ENCODE measurements at places on chromosomes 5 and 9.
A peak's percentile ranks its signal among the peaks of the same experiment; 100 is the strongest.

DNA sequence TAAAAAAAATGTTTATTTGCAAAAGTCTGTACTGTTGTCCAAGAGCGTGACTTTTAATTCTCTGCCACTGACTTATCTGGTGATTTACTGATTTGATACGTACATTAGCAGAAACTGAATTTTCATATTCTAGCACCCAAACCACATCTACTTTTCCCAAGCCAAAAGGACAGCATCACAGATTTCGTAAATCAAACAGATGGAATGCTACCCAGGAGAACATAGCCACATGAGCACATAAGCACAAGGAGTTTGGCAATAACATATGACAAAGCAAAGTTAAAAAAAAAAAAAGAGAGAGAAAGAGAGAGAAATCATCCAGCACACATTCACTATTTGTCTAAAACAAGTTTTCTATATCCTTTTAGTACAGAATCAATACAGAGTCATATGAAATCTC, 83.7 kb downstream of the HINT1 start:
- no peak for DNase-seq

- DNase-seq: peak; percentile 92
These were observed 23.6 kb upstream of the FIBCD1 start for GRCh38 chr9:130962418-130963316.

GRCh38 chr9:127980060-127980705, 606 bp downstream of the EEIG1 start:
- DNase-seq: no peak

GRCh38 chr5:1130218-1130946, 18.5 kb upstream of the SLC12A7 start:
- DNase-seq: no peak

- no peak for DNase-seq
These were observed 24.0 kb upstream of the OCLN start for GRCh38 chr5:69468631-69469030.

DNA sequence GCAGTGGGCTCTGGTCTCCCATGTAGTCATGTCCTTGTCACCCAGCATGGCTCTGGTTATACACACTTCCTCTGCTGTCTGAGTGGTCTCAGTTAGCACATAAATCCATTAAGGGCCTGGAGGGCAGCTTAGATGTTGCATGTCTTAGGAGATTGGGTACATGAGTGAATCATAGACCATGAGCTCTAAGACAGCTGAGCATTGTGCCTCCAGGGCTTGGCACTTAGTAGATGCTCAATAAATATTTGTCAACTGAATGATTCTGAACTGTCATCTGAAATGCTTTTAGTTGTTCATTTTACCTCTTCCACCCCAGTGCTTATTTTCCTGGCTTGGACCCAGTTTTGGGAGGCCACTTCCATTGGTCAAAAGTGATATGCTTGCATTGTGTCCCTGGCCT, 135.6 kb downstream of the BOD1 start:
- no peak for DNase-seq

DNA sequence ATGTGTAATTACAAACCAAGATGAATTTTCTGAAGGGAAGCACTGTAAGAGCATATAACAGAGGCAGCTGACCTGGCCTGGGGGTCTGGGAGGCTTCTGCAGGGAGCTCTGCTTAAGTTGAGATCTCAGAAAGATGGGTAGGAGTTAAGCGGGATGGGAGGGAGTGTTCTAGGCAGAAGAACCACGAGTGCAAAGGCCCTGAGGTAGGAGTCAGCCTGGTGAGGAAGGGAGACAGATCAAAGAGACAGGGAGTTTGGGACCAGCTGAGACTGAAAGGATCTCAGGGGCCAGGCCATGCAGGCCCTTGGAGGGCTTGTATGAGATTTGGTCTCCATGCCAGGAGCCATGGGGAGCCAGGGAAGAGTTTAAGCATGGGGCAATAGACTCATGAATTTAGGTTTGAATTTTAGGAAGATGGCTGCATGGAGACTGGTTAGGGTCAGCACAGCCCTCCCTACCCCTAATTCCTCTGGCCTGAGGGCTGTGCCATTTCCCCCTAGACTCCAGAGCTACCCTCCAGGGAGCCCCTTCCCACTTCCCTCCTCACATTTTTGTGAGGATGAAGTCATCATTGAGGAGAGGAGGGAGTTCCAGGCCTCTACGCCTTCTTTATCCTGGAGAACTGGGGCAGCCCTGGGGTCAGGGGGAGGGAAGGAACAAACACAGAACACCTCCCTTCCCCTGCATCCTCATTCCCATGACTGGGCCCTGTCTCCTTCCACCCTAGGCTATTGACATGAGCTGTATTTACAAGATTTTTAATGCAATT, 4.8 kb upstream of the ARAP3 start:
- DNase-seq: no peak

GRCh38 chr5:2153350-2153749, 270.6 kb upstream of the IRX4 start:
- DNase-seq: no peak

DNA sequence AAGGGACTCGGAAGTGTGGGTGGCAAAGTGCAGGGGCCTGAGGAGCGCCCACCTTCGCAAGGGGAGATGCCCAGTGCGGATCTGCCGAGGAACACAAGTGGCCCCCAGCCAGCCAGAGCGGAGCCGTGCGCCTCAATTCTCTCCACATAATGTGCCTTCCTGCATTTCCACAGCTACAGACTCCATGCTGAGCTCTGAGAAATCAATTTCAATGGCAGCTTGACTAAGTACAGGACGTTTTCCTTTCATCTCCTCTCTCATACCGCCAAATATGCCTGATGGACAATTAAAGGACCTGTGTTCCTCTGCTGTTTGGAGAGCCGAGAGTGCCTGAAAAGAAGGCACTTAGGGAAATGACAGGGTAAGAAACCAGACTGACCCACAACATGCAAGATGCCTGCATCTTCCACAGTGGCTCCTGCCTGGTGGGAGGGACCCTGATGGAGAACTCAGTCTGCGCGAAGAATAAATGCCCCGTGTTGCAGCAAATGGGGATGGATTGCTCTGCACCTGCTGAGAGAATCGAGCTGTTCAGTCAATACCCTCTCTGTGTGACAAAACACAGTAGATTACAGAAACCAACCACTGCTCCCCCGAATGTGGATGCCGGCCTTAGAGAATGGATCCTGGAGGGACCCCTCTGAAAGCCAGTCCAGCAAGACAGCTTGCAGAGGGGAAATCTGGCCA, 38.6 kb upstream of the OLFM1 start:
- no peak for DNase-seq

DNA sequence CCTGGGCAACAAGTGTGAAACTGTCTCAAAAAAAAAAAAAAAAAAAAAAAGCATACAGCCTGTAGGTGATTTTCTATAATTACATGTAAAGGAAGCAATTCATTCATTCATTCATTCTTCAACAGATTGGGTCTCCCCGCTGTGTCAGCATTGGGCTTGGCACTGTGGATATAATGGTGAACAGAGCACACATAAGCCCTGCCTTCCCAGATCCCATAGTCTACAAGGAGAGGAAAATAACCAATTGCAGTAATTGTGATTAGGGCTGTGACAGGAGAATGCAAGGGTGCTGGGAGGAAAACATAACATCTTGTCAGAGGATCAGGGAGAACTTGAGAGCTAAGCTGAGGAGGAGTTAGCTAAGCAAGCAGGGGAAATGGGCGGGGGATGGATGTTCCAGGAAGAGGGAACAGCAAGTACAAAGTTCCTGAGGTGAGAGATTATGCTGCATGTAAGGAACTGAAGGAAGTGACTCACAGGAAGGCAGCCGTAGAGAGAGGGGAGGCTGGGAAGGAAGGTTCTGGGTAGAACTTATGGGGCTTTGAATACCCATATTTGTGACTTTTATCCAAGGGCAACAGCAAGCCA, 24.0 kb upstream of the KLF9 start:
- peak; percentile 75 for DNase-seq

GRCh38 chr5:36744773-36745589, 131.6 kb upstream of the NIPBL start:
- DNase-seq: peak; percentile 7

DNA sequence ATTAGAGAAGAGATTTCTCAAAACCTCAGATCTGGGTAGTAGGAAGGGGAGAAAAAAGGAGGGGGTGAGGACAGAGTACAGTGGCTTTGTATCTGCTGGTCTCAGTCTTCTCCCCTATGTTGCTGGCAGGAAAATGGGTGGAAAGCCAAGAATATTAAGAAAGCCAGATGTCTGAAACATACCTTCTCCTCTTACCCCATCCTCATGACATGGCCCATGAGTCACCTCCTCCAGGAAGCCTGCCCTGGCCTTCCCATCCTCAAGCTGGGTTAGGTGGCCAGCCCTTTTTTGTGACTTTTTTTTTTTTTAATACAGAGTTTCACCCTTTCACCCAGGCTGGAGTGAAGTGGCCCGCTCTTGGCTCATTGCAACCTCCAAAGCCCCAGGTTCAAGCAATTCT, 61.8 kb downstream of the ABCA1 start:
- DNase-seq: peak; percentile 52

DNA sequence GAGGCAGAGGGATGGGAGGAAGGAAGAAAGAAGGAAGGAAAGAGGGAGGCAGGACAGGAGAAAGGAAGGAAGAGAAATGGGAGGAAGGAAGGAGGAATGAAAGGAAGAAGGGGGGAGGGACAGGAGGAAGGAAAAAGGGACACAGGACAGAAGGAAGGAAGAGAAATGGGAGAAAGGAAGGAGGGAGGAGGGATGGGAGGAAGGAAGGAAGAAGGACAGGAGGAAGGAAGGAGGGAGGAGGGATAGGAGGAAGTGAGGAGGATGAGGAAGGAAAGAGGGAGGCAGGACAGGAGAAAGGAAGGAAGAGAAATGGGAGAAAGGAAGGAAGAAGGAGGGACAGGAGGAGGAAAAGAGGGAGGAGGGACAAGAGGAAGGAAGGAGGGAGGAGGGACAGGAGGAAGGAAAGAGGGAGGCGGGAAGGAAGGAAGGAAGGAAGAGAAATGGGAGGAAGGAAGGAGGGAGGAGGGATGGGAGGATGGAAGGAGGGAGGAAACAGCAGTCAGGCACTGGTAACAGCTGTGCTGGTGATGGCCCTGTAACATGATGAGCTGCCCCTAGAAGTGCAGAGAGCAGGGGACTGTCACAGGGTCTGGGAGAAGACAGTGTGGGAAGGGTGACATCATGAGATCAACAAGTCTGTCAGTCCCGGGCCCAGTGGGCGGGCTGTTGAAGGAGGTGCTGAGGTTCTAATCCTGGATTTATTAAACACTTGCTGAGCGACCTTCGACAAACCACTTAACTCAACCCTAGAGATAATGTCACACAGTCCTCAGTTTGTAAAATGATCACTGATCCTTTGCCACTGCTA, 10.7 kb upstream of the IRX1 start:
- DNase-seq: no peak

- no peak for DNase-seq
These were observed 3.9 kb upstream of the SPATA9 start for GRCh38 chr5:95686651-95687050.

- no peak for DNase-seq
These were observed 439.9 kb upstream of the CHD1 start for GRCh38 chr5:99368726-99369125.

- DNase-seq: no peak
These were observed 1.4 kb upstream of the PKD2L2 start for GRCh38 chr5:137887831-137888230.

DNA sequence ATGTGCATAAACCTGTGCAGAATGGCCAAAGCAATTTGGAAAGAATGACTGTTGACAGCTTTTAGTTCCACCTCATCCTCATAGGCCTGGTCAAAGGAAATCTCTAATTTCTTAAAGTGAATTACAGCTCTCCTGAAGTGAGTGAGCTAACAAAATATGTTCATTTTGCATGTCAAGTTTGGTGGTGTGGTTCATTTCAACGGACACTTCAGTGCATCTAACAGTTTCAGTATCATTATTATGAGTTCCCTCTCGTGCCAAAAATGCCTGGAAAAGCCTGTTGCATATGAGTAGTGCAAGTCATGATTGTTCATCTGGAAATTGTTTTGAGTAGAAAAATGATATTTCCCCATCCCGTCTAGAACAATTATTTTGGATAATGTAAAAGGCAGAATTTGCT, 53.2 kb upstream of the HMHB1 start:
- no peak for DNase-seq

- no peak for DNase-seq
These were observed 189.7 kb upstream of the SLC27A6 start for GRCh38 chr5:128775558-128775957.

- DNase-seq: no peak
These were observed 60.0 kb upstream of the CARTPT start for GRCh38 chr5:71658916-71659662.

DNA sequence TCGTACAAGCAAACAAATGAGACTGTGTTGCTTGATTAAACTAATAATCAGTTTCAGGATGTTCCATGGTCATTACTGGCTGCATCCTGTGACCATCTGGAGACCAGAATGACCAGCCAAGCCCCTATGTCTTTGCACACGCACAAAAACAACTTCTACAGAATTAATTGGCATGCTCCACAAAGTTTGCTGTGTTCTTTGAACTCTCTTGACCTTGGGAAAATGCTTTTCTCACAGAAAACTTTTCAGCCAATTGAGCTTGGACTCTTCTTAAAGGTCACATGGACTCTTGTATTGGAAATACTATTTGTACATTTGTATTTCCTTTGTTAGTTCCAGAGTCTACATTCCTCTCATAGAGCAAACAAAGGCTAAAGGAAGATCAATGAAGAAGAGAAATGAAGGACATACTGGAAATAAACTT, 147.8 kb downstream of the ARRDC3 start:
- no peak for DNase-seq

DNA sequence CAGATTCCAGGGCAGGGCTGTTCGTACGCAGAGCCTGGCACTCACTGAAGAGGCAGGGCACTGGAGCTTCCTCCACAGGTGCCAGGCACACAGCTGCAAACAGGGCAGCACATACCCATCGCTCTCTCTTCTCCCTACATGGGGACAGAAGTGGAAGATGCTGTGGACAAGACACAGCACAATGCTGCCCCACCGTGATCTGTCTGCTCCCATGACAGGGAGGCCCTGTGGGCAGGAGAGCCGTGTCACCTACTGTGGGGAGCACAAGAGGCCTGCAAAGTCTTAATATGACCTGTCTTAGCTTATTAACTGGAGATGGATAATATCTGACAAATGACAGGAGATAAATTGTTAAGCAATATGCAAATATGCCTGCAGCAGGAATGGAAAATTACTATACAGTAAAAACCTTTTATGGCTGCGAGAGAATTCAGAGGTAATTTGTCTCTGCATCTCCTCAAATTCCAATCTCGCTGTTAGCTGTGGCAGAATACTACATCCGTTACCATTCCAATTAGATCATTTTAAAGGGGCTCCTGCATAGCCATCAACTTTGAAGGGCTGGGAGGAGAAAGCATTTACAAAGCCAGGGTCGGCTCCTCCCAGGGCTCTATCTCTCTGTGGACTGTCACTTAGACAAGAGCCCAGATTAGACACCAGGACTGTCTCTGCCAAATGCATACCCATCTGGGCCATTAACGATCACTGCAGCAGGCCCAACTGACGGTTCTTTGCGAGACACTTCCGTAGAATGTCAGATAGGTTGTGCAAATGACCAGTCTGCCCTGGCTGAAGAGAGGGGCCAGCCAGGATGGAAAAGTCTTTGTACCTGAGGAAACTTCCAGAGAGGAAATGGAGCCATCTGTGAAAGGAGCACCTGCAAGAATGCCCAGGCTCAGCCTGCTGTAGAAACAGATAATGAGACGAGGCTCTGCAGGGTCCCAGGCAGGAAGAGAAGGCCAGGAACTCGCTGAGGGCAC, 90.7 kb upstream of the FSTL4 start:
- no peak for DNase-seq

All from brain microvascular endothelial cell (primary cell).